ENCODE measurements at places on chromosomes 7 and 10.
A peak's percentile ranks its signal among the peaks of the same experiment; 100 is the strongest.

- no peak for DNase-seq
Measured at GRCh38 chr10:70500368-70500767, 21.8 kb downstream of the PALD1 start.

DNA sequence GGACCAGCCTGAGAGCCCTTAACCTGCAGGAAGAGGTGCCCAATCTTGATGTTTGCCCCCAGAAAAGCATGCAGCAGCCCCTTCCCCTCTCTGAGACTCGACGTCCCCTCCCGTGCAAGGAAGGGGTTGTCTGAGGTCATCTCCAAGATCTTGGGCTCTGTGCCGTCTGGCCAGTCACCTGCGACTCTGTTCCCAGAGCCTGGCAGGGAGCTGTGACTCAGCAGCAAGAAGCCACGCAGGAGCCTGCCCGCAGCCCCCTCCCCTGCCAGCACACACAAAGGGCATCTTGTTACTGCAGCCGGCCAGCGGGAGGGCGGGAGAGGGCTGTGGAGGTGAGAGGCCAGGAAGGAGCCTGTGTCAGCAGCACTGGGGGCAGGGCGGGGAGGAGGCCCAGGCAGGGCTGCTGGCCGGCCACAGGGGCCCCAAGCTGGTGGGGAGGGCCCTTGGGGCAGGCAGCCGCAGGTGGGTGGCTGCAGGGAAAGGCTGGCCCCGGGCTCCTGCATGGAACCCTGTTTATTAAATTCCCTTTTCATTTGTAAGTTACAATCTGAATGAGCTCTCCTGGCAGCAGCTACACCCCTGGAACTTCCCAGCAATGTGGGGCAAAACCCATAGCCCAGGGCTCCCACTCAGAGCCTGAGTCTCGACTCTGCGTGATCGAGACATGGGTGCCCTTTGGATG is 103.7 kb upstream of the ZMIZ1 start:
- DNase-seq: peak; percentile 33

DNA sequence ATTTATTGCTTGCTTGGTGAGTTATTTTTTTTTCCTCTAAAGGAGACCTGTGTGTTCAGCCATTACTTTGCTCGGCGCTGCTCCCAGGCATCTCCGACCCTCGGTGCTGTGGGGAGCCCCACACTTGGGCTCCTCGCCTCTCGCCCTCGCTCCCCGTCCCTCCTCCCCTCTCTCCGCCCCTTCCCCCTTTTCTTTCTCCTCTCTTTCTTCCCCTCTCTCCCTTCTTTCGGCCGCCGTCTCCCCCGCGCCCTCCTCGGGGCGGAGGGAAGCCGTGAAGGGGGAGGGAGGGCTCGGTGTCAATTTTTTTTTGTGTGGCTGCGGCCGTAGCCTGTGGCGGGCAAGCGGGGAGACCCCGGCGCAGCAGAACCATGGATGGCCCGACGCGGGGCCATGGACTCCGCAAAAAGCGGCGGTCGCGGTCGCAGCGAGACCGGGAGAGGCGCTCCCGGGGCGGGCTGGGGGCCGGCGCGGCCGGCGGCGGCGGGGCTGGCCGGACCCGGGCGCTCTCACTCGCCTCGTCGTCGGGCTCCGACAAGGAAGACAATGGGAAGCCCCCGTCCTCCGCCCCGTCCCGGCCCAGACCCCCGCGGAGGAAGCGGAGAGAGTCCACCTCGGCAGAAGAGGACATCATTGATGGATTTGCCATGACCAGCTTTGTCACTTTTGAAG is 1.1 kb downstream of the AUTS2 start:
- DNase-seq: peak; percentile 46

DNA sequence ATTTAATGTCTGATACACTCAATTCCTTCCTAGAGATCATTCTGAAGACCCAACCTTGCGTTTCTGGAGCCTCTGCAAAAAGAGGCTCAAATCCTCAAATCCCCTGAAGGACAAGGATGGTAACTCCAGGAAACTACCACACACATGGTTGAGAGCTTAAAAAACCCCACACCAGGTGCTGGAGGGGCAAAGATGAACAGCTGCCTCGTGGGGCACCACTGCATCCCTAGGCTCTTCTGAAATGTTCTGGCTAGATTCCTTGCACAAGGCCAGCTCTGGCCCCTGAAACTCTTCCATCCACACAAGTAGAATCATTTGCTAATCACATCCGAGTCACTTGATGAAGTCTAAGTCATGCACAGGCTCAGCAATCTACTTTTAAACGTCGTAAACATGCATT is 286.6 kb downstream of the ELMO1 start:
- no peak for DNase-seq

- no peak for DNase-seq
Measured at GRCh38 chr7:49127359-49127913, 203.1 kb downstream of the CDC14C start.

- DNase-seq: no peak
Measured at GRCh38 chr7:23076772-23077171, 28.8 kb upstream of the KLHL7 start.

DNA sequence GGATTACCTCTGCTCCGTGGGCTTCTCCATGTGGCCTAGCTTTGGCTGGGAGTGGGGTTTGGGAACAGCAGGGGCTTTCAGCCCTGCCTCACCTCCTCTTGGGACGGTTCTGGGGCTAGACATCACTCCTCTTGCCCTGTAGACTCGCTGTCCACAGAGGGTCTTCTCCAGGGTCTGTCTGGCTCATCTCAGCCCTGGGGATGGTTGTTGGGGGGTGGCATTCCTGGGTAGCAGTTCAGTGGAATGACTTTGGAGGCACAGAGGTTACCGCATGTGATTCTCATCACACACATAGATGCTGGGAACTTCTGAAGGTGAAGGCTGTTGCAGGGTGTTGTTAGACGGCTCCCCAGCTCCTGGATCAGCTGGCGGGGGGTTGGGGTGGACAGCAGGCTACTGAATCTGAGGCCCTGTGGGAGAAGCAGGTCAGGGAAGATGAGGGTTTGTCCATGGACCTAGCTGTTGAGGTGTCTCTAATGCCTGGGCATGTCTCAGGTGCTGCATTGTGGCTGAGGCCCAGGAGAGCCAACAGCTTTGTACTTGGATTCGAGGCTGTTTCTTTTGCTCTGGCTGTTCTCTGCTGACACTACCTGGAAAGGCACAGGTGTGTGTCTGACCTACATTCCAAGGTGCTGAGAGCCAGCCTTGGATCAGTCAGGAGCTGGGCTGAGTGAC is 23.8 kb downstream of the RAMP3 start:
- DNase-seq: no peak

GRCh38 chr10:22436526-22436892 is 91.2 kb downstream of the SPAG6 start:
- no peak for DNase-seq

DNA sequence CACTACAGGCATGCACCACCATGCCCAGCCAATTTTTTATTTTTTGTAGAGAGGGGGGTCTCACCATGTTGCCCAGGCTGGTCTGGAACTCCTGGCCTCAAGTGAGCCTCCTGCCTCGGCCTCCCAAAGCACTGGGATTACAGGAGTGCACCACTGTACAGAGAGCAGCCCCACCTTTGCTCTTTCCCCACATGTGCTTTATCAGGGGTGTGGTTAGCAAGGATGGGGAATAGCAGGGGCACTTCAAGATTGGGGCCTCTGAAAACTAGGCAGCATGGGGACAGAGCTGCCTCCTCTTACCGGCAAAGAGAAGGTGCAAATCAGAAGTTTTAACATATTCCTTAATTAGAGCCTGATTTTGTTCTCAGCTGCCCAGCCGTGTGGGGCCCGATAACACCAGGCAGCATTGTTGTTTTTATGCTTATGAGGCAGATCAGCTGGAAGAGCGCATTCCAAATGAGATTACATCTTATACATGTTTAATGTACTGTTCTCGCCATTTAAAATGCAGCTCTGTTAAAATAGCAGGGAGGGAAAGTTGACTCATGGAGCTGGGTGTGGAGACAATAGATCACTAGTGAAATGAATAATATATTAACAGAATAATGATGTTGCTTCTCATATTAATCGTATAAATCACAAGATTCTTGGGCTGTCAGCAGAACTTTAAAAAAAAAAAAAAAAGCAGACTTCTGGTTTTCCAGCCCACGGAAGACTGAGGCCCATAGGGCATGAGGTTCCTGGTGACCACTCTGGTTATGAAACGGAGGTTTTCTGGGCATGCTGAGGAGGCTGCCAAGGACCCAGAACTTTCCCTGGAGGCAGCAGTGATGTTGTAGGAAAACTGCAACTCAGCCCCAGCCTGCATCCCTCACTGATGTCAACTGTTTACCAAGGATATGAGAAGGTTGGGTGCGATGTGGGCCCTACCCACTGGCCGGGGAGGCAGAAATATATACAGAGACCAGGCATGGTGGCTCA is 62.5 kb downstream of the TMEM130 start:
- DNase-seq: no peak

DNA sequence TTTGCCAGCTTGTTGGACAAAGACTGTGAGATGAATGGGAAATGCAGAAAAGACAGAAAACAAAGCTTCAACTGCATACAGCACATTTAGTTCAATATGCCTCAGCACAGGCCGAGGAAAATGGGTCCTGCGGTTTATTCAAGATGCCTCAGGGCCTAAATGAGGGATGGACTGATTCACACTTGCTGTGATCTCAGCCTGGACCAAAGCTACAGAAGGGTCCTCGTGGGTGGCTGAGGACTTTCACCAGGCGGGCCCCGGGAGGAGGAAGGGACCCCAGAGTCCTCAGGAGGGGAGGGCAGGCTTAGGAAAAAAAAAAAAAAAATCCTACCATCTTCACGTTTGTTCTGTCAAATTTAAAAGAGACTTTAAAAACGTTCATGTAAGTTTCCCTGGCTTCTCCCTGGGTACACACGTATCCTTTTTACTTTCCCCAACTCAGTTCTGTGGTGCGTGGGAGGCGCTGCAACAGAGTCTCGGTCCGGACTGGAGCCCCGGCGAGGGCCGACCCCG is 624 bp upstream of the ZNF783 start:
- no peak for DNase-seq

DNA sequence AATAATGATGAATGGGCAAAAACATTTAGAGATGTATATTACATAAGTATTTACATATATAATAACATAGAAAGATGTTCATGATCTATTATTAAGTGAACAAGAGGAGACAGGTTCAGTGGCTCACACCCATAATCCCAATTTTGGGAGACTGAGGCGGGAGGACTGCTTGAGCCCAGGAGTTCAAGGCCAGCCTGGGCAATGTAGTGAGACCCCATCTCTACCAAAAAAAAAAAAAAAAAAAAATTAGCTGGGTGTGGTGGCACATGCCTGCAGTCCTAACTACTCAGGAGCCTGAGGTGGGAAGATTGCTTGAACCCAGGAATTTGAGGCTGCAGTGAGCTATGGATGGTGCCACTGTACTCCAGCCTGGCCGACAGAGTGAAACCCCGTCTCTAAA is 12.4 kb downstream of the ARL3 start:
- DNase-seq: no peak

DNA sequence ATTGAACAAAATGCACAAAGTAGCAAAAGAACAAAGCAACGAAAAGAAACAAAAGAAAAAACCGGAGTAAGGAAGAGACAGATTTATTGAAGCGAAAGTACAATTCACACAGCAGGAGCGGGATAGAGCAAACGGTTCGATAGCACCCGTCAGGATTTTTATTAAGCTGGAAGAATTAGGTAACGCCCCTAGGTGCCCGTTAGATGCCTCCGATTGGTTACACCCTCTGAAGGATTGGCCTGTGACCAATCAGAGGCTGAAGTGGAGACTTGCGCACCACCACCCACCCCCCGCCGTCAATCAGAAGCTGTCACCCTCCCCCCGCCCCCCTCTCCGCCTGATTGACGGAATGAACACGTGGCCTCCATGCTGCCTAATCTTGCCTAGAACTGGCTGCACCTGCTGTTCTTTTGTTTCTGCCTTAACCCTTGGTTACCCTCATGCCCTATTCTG is 16.8 kb downstream of the OCM2 start:
- no peak for DNase-seq

GRCh38 chr10:103966671-103967447 is at the start of gene SLK:
TSS of gene SLK (plus strand) at chr10:103967140. CDS start at chr10:103967746, 606 bp downstream.
- DNase-seq: peak; percentile 83

- DNase-seq: no peak
Measured at GRCh38 chr7:84123965-84124547, 70.5 kb downstream of the SEMA3A start.

GRCh38 chr7:103551016-103551415 is 105.0 kb upstream of the SLC26A5 start:
- DNase-seq: no peak

DNA sequence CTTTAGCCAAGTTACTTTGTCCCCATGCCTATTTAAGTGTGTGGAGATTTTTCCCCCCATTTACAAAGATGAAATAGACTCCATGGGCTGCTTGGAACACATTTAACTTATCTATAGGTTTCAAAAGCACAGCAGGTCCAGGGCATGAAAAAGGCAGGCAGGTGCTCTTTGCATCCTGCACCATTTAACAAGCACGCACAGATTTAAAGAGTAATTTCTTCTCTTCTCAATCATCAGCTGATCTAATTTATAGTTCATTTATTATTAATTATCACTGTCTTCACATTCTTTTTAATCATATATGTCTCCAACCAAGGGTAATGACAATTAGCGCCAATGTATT is 156.8 kb downstream of the CACNA2D1 start:
- DNase-seq: no peak

DNA sequence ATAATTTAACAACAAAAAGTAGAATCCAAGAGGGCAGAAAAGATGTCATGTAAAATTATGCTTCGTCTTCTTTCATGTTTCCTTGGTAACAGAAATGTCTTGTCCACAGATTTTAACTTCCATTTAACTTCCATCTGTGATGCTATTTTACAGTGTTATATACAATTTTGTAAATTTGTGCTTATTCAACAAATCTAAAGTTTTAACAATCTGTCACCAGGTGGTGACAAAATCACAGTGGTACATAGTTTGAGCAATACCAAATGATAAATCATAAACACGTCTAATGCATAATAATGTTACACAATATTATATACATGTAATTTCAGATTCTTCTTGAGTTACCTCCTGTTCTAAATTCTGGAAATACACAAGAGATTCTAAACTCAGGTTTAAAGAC is 784.4 kb upstream of the CELF2 start:
- no peak for DNase-seq

- no peak for DNase-seq
Measured at GRCh38 chr10:101886521-101887312, 43.1 kb upstream of the KCNIP2 start.

DNA sequence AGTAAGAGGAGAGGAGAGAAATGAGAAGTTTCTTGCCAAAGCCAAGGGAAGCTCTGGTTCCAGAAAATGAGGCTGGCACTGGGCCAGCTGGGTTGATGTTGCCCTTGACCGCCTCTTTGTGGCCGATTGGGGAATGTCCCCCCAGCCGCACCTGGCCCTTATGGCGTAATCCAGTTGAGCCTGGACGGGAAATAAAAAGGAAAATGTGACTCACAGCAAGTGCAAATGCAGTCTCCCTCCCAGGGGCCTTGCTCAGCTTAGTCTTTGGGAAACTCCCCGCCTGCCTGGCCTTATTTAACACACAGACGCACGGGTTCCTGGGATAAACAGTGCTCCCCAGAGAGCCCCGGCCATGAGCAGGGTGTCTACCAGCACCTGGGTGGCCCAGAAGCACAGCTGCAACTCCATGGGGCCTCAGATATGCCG is 174.8 kb downstream of the KIAA1217 start:
- peak; percentile 70 for DNase-seq

GRCh38 chr10:92753865-92754264 is 64.1 kb downstream of the HHEX start:
- no peak for DNase-seq
